ENCODE measurements at places on chromosomes 1 and 21. TPM values are rescaled to one million over a fixed set of nuclear protein-coding genes. Genes with fewer than 3 reads are reported as not detected.

GRCh38 chr1:58983162-58983561 is 199.3 kb upstream of the JUN start:
- no peak for DNase-seq

GRCh38 chr1:154558720-154559465 is 431 bp upstream of the UBE2Q1 start:
- peak; percentile 100 for DNase-seq

- DNase-seq: no peak
These were observed 70.3 kb upstream of the JAK1 start for GRCh38 chr1:65036570-65037051.

DNA sequence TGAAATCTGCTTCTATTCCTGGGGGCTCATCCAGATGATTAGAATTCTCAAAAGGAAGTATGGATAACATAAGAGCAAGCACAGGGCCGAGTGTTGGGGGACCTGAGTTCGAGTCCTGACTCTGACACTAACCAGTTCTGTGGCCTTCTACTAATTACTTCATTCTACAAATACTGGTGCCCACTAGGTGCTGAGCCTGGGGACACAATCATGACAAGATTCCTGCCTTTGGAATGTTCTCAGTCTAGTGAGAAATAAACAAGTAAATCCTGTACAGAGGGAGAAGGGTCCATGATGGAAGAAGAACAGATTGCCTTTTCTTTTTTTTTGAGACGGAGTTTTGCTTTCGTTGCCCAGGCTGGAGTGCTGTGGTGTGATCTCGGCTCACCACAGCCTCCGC is 2.2 kb upstream of the NUAK2 start:
- no peak for DNase-seq

LCA5L gene
- total RNA-seq: 0.46 TPM

RNU1-4 gene
- 4,572 TPM for total RNA-seq

DNA sequence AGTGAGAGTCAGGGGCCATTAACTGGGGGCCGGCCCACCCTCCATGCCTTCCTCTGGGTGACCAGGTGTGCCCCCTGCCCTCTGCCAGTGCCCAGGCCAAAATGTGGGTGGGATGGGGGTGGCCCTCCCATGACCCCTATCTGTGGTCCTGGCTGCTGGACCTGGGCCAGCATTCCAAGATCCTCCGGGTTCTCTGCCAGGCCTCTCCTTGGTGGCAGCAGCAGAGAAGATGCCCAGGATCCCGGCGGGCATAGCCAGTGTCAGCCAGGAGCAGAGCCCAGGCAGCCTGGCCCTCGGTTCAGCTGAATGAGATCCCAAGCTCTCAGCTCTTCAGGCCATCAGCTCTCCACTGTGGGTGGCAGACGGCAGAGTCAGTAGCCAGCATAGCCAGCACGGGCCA is 31.3 kb upstream of the ACTRT2 start:
- peak; percentile 61 for DNase-seq

AIM2 gene
- total RNA-seq: 0.51 TPM

GRCh38 chr1:156538711-156539440 is 33.5 kb downstream of the IQGAP3 start:
- no peak for DNase-seq

GRCh38 chr1:227415115-227415790 is 97.0 kb upstream of the CDC42BPA start:
- DNase-seq: no peak

F11R gene
- total RNA-seq: 9.8 TPM

DNA sequence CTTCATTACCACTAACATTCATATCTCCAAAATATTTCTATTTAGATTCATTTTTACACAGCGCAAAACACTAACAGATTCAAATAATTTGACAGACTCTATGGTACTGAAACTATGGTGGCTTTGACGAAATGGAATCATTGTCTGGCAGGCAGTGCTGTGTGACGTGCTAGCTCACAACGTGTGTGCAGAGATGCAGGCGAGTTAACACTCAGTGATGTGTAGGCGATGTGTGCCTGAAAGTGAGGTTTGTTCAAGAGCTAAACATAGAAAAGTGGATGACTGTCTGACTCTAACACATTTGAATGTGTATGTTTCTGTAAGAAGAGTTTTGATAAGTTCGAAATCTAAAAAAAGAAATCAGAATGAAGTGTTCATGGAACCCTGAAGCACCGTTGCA is 97.7 kb downstream of the RYR2 start:
- DNase-seq: no peak

DNA sequence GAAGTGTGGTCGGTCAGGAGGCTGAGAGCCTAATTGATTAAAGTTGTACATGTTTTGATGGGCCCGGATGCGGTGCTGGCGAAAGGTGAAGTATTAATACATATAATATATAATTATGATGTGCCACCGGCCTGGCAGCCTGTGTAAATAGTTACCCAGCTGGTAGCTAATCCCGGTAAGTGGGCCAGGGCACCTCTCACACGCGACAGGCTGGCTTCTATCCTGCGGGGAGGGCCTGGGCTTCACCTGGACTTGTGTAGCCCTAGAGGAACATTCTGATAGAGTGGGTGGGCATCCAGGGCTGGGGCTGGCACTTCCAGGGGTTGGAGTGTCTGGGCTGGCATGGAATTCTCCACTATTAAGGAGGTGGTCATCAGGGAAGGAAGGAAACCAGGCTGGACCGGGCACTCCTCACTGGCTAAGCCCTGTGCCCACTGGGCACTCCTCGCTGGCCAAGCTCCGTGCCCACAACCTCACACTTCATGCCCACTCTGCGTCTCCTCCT is 48.3 kb downstream of the IGSF21 start:
- no peak for DNase-seq

- DNase-seq: no peak
These were observed 110.1 kb downstream of the FOXD2 start for GRCh38 chr1:47547753-47548573.

KRTAP6-2 gene
- total RNA-seq: not detected

LINGO4 gene
- 0.68 TPM for total RNA-seq

ABCA4 gene
- total RNA-seq: 0.11 TPM

PRELP gene
- 27.1 TPM for total RNA-seq

DNA sequence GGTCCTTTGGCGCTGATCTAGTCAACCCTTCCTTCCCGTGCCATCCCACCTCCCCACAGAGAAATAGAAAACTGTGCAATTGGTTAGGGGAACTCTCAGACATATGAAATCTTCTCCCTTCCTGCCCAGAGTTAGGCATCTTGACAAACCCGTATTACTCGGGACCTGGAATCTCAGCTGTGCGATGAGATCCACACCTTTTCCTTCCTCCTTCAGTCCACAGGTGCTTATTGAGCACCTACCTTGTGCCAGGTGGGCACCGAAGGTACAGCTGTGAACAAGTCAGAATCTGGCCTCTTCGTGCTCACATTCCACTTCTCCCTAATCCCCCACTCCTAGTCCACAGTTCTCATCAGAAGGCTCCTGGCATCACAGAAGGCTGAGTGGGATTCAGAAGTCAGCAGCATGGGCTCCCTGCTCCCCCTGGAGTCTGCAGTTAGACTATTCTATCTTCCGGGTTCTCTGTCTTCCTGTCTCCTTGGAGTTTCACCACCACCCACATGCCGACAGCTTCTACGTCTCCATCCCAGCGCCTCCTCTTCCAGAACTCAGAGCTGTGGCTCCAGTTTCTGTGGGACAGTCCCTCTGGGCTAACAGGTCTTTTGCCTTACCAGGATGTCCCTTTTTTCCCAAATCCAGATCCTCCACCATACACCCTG is 23.0 kb downstream of the KNCN start:
- DNase-seq: peak; percentile 23

DNA sequence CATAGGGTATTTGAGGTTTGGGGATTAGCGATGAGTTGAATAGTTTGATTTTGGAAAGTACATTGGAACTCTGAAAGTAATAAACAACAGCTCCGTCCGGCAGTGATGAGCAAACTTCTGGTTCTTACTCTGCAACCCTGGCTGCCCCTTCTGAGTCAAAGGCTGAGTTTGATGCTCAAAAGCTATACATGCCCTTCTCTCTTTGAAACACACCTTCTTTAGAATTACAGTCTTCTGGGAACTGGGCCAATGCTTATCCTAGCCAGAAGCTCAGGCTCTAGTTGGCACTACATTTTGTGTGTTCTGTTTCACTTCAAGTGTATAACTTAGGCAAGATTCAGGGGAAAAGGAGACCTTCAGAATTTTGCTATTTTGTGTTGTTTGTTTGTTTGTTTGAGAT is 9.3 kb downstream of the AHCYL1 start:
- no peak for DNase-seq

DNA sequence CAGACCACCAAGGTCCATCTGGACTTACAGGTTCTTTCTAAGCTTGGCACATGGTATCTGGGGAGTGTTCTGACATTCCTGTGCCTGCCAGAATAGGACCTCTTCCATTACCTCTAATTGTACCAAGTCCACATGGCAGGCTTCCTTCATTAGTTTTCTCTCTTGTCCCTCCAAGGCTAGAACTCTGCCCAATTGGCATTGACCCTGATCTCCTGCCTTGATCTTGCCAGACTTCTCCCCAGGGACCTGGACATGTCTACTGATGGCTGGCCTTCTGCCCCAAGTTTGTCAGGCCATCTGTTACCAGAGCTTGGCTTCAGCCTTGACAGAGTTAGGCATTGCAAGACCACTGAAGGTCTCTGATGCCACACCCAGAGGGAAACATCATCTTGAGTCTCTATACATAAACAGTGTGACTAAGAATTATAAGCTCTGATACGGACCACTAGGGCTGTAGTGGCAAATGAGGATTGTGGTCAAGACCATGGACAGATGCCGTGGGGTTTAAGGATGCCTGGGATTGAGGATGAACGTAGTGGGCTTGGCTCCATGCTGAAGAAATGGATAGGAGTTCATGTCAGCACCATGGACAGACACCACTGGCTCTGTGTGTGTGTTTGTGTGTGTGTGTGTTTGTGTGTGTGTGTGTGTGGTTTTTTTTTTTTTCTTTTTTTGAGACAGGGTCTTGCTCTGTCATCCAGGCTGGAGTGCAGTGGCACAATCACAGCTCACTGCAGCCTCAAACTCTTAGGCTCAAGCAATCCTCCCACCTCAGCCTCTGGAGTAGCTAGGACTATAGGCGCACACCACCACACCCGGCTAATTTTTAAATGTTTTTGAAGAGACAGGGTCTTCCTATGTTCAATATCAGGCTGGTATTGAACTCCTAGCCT is 19.5 kb upstream of the PSMB2 start:
- DNase-seq: no peak

GRCh38 chr1:156399355-156400125 is 30.5 kb downstream of the RHBG start:
- DNase-seq: no peak

EDEM3 gene
- 15.3 TPM for total RNA-seq
